Stimulated activated CD4-positive, alpha-beta T cell treated with anti-CD3 and anti-CD28 coated beads, Interleukin-1b, Interleukin-23, amount 100 ng/mL, for 48 hours (primary cell): ENCODE measurements at places on chromosomes 1 and 21.

- no peak for DNase-seq
These were observed 264.8 kb downstream of the GPR52 start for GRCh38 chr1:174712541-174712940.

- no peak for DNase-seq
These were observed 41.2 kb upstream of the USH2A start for GRCh38 chr1:216464489-216464888.

- DNase-seq = no peak
These were observed 10.0 kb upstream of the ELOVL1 start for GRCh38 chr1:43377831-43378230.

DNA sequence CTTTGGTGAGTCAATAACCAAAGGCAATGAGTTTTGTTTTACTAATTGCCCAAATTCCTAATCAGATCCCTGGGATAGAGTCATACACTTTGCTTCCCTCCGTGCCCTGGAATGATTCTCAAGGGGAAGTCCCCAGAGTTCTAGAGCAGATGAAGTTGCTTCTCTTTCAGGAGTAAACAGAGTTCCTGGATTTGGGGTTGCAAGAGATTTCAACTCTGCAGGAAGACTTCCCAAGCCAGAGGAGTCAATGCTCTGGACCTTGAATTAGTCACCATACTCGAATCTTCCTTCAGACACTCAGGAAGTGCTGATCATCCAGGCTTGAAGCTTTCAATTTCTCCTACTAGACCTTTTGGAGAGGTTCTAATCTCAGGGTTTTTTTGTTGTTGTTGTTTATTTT, 39.6 kb downstream of the FCER1A start:
- DNase-seq = no peak

GRCh38 chr1:17881761-17882160, 126.6 kb downstream of the ACTL8 start:
- DNase-seq = no peak
